ENCODE measurements at places on chromosomes 3 and 15. TPM values are rescaled to one million over a fixed set of nuclear protein-coding genes. Genes with fewer than 3 reads are reported as not detected.

The TMEM158 gene
- total RNA-seq = 26.8 TPM

The GOLGA6L10 gene
- 0.20 TPM for total RNA-seq

The CCDC54 gene
- total RNA-seq = not detected

The SPSB4 gene
- not detected for total RNA-seq

The CTXND1 gene
- total RNA-seq = not detected

The MLF1 gene
- total RNA-seq = 4.4 TPM

The GOLGA6B gene
- not detected for total RNA-seq

The WNT5A gene
- 7.0 TPM for total RNA-seq

The CDHR4 gene
- total RNA-seq = not detected

The C3orf22 gene
- total RNA-seq = not detected

The SH3GL3 gene
- total RNA-seq = 0.20 TPM

The KCNAB1 gene
- not detected for total RNA-seq

The METTL6 gene
- 25.0 TPM for total RNA-seq

The GOLGA8R gene
- 1.2 TPM for total RNA-seq

The TICRR gene
- total RNA-seq = 6.2 TPM

The MST1R gene
- total RNA-seq = 0.37 TPM

The GMPPB gene
- total RNA-seq = 16.2 TPM
